ENCODE measurements at places on chromosomes 5 and 9.

GRCh38 chr5:9316733-9317132, 229.1 kb downstream of the SEMA5A start:
- no peak for DNase-seq

DNA sequence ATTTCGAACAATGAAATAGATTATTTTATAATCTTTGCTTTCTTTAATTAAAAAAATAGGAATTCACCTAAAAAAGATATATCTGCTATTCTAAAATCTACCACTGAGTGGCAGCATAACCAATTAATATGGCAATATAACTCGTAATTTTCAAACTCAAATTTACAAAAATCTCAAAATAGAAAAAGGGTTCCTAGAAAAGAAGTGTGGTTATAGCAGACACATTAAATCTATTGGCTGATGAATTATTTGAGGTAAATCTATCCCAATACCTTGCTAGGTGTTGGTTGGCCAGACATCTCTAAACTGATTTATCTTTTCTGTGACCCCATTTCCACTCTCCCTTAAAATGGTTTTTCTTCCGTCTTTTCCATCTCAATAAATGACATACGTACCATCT, 30.2 kb upstream of the NRG2 start:
- DNase-seq: no peak

- no peak for DNase-seq
Observed at GRCh38 chr9:103014242-103014641, 19.1 kb downstream of the CYLC2 start.

- DNase-seq: no peak
Observed at GRCh38 chr9:14271093-14271673, 42.8 kb downstream of the NFIB start.

- no peak for DNase-seq
Observed at GRCh38 chr5:102932781-102933180, 177.7 kb downstream of the PAM start.

DNA sequence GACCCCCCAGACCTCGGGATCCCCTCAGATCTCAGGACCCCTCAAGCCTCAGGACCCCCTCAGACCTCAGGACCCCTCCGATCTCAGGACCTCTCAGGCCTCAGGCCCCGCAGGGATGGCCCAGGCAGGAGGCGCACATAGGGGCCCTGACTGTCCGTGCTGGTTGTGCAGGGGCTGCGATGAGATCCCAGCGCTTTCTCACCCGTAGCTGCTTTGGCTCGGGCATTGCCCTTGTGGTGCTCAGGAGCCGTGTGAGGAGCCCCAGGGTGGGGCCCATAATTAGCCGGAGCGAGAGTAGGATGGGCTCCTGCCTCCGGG, 680 bp upstream of the LPCAT1 start:
- no peak for DNase-seq

DNA sequence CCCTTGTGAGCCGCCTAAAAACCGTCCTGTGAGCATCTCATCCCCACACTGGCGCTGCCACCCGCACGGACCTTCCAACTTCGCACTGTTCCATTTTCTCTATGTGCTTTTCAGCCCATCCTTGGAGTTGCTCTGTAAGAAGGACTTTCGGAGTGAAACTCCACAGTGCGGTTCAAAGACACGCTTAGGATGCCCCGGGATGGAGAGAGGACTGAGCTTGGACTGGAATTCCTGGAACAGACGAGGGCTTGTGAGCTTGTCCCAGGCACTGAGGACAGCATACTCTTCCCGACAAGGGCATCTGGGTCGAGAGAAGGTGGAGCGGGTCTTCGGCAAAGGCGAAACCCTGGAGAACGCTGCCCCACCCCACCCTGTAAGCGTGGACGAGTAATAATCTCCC, 187.8 kb downstream of the MEF2C start:
- DNase-seq: no peak

DNA sequence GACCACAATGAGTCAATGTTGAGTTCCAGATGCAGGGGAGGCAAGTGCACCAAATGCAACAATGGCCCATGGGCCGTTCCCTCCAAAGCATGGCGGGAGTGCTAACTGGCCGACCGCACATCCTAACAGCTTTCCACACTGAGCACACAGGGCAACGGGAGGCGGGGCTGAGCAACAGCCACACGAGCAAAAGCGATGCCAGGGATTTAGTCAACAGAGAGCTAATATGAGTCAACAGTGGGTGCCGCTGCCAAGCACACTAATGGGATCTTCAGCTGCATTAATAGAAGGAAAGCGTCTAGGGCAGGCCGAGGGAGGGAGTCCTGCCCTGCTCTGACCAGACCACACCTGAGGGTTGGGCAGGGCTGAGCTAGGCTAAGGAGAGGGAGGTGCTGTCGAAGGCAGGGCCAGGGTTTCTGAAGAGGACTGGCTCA, 4.6 kb downstream of the EPB41L4B start:
- DNase-seq: no peak

Data from activated CD4-positive, alpha-beta T cell treated with anti-CD3 and anti-CD28 coated beads, Interleukin-2, amount 50 U/mL, for 4 hours (primary cell).